Activated T-cell treated with anti-CD3 and anti-CD28 coated beads, Interleukin-2, amount 50 U/mL, for 72 hours (primary cell): ENCODE measurements at places on chromosomes 13 and 19. TPM values are rescaled to one million over a fixed set of nuclear protein-coding genes. Genes with fewer than 3 reads are reported as not detected.

The NLRP5 gene
- total RNA-seq = not detected

The MCEMP1 gene
- not detected for total RNA-seq

The ZIC2 gene
- total RNA-seq = 0.25 TPM

The KCNC3 gene
- total RNA-seq = 5.2 TPM

The CEACAM7 gene
- total RNA-seq = not detected

The CGB5 gene
- total RNA-seq = not detected

The APOE gene
- total RNA-seq = 2.1 TPM

The KLHL26 gene
- total RNA-seq = 10.1 TPM

The CTXN1 gene
- 0.63 TPM for total RNA-seq

The SIGLEC10 gene
- total RNA-seq = 0.38 TPM

The PNMA8A gene
- total RNA-seq = not detected

The CRB3 gene
- total RNA-seq = 5.0 TPM

The MBD3L3 gene
- not detected for total RNA-seq

The AMER2 gene
- total RNA-seq = not detected

DNA sequence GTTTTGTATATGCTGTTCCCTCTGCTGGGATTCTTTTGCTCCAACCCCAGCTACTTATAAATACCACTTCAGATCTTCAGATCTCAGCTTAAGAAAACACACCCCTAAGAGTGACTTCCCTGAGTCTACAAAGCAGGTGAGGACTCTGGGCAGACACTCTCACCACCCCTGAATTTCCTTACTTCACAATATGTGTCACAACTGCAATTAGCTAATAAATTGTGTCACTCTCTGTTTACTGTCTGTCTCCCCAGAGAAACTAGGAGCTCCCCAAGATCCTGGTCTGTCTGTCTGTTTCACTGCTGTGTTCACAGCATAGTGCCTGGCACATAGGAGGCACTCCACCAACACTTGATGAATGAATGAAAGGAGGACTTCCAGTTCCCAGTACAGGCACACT, 14.4 kb downstream of the CEBPA start:
- H3K4me3 ChIP-seq = no peak overlapping the region
- no peak overlapping the region for H3K27ac ChIP-seq
- H3K36me3 ChIP-seq = peaks cover 7% of the 10 kb centered on the region
- peaks cover 44% of the 10 kb centered on the region for H3K27me3 ChIP-seq

DNA sequence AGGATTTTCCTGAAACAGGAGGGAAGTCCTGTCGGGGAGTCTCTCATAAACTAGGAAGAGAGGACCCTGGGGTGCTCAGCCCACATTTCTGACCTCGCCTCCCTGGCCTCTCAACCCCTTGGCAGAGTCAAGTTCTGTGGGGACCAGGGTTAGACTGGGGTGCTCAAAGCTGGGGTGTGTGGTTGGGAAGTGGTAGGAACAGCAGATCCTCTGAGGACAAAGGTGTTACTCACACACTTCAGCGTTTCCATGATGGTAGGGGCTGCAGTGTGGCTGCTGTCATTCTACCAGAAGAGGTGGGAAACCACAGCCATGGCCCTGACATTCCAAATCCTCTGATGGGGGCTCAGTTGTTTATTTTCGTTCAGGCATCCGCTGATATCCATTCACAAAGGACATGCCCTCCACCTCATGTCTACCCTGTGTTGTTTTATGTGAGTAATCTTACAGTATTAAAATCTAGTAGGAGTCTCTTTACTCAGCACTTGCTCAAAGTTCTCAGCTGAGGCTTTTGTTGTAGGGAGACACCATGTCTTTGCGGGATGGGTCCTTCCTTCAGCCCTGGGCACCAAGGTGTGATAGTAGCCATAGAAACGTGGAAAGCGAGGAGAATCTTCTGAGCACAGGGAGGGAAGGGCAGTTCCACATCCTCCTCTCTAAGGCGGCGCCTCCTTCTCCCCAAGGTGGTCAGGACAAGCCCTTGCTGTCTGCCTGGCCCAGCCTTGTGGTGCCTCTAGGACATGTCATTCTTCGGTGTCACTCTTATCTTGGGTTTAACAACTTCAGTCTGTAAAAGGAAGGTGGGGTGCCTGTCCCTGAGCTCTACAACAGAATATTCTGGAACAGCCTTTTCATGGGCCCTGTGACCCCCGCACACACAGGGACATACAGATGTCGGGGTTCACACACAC, 1.5 kb downstream of the KIR2DL3 start:
- H3K27me3 ChIP-seq = peaks cover 7% of the 10 kb centered on the region
- H3K36me3 ChIP-seq = no peaks in the 10 kb centered on the region
- DNase-seq = no peak
- no peak overlapping the region for H3K27ac ChIP-seq

GRCh38 chr13:101181076-101181685, 235.1 kb downstream of the NALCN start:
- no peaks in the 10 kb centered on the region for H3K27me3 ChIP-seq
- no peak overlapping the region for H3K4me3 ChIP-seq
- no peak overlapping the region for H3K27ac ChIP-seq
- no peaks in the 10 kb centered on the region for H3K36me3 ChIP-seq
- no peak for DNase-seq
- no peaks in the 10 kb centered on the region for H3K4me1 ChIP-seq

- H3K4me1 ChIP-seq = peaks cover 69% of the 10 kb centered on the region
- H3K27ac ChIP-seq = peak overlapping the region; percentile 83
- DNase-seq = peak; percentile 75
- H3K36me3 ChIP-seq = peaks cover 2% of the 10 kb centered on the region
- H3K4me3 ChIP-seq = peak overlapping the region; percentile 81
These were observed 17.8 kb upstream of the ADGRE5 start for GRCh38 chr19:14363183-14364097.

DNA sequence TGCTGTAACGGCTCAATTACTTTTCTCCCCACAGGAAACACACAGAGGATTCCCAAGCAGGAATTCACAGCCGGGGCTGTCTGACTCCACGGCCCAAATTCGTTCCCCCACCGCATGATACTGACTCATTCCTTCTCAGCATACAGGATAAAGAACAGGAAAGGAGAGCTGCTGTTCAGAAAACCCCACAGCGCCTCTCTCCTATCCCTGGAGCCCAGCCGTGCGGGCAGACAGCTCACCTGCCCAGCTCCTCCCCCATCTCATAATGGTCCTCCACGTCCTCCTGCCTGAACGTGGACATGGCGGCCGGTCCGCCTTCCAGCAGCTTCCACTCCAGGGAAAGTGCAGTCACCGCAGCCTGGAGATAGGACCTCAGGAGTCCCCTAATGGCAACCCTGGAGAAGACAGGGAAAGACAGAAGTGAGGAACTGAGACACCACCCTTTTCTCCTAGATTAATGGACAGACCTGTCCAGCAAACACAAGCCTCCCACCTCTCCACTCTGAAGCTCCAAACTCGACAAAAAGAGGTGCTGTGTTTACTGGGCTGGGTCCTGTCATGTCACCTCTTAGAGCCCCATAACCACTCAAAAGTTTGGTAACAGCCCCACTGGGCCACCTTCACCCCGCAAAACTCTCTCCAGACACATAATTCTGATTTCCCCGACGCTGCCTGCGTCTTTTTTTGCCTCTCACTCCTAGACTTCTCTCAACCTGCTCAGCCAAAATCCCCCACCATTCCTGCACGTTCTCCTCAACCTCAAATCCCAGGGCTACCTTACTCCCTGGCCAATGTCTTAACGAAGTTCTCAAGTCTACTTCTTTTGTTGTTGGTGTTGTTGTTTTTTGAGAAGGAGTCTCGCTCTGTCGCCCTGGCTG, 1.2 kb downstream of the DAPK3 start:
- no peak for DNase-seq
- peaks cover 4% of the 10 kb centered on the region for H3K36me3 ChIP-seq
- H3K4me3 ChIP-seq = peak overlapping the region; percentile 98
- H3K27me3 ChIP-seq = no peaks in the 10 kb centered on the region
- peak overlapping the region; percentile 29 for H3K27ac ChIP-seq

DNA sequence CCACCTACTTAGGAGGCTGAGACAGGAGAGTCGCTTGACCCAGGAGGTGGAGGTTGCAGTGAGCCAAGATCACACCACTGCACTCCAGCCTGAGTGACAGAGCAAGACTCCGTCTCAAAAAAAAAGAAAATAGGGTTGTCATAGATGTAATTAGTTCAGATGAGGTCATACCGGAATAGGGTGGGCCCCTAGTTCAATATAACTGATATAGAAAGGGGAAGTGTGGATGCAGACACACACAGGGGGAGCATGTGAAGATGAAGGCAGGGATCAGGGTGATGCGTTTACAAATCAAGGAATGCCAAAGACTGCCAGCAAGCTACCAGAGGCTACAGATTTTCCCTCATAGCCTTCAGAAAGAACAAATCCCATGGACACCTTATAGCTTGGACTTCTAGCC, 24.3 kb upstream of the EEF1AKMT1 start:
- no peak overlapping the region for H3K27ac ChIP-seq
- no peak overlapping the region for H3K4me3 ChIP-seq
- no peak for DNase-seq

GRCh38 chr19:35184884-35185283, 30.3 kb downstream of the FXYD5 start:
- H3K4me1 ChIP-seq = peaks cover 13% of the 10 kb centered on the region
- H3K27ac ChIP-seq = no peak overlapping the region
- H3K27me3 ChIP-seq = no peaks in the 10 kb centered on the region

DNA sequence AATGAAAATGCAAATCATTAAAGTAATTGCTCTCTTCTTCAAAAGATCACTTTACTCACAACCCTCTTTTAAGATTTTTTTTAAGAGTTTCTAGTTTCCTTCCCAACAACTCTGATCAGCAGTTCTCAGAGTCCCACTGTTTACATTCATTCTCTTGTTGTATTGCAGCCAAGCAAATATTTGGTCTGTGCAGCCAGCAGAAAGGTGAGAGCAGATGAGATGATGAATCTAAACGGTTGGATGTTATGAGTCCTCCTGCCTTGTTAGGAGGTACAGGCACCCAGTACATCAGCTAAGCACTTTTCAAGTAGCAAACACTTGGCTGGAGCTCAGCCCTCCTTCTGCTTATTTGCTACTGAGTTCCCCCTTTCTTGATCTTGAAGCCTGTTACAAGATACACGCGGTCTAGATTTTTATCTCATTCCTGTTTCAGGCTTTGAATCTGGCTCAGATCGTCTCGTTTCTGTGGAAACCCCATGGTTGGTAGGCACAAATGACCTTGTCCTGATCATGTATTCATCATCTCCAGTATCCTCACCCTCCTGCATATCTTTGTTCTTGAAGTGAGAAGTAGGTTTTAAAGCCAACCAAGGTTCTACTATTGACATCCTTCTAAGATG, 300.7 kb downstream of the DCT start:
- H3K27ac ChIP-seq = no peak overlapping the region
- peaks cover 14% of the 10 kb centered on the region for H3K4me1 ChIP-seq
- DNase-seq = no peak
- no peak overlapping the region for H3K4me3 ChIP-seq

DNA sequence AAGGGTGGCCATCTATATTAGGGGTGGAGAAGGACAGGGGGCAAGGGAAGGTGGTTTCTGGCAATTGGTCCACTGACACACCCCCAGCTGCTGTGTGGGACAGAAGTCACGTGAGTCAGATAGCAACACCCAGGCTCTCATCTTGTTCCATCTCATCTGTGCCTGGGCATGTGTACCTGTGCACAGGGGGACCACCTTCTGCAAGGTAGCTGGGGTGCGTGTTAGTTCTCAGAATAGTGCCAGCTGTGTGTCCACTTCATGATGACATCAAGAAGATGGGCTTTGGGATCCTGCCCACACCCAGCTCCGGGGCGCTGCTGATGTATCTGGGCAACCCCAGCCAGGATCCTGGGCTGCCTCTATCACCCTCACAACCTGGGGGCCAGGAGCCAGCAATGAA, 38.6 kb downstream of the COL4A2 start:
- peaks cover 25% of the 10 kb centered on the region for H3K27me3 ChIP-seq
- H3K36me3 ChIP-seq = no peaks in the 10 kb centered on the region

- H3K36me3 ChIP-seq = no peaks in the 10 kb centered on the region
- H3K27me3 ChIP-seq = no peaks in the 10 kb centered on the region
- no peak for DNase-seq
- no peak overlapping the region for H3K4me3 ChIP-seq
These were observed 53.4 kb downstream of the MCF2L start for GRCh38 chr13:113022391-113022744.

DNA sequence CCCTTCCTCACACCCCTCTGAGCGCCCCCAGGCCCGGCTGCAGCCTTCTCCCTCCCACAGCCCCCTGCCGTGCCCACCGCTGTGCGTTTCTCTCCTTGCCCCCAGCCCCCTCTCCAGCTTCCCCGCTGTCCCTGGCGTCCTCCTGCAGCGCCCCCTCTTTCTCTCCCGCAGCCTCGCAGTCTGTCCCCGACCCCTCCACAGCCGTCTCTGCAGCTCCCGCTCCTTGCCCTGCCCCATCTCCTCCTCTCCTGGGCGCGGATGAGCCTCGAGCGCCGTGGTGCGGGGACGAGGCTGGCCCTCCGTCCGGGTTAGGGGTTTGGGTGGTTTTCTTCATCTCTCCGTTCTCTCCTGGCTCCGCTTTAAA, 1.1 kb downstream of the KMT5C start:
- peaks cover 8% of the 10 kb centered on the region for H3K27me3 ChIP-seq
- H3K27ac ChIP-seq = peak overlapping the region; percentile 68
- peak overlapping the region; percentile 88 for H3K4me3 ChIP-seq
- peaks cover 5% of the 10 kb centered on the region for H3K36me3 ChIP-seq
- DNase-seq = peak; percentile 41

- H3K27ac ChIP-seq = no peak overlapping the region
- DNase-seq = no peak
- H3K36me3 ChIP-seq = no peaks in the 10 kb centered on the region
- peaks cover 5% of the 10 kb centered on the region for H3K4me1 ChIP-seq
- peaks cover 5% of the 10 kb centered on the region for H3K27me3 ChIP-seq
These were observed 86.8 kb upstream of the SCEL start for GRCh38 chr13:77448689-77449088.

- peaks cover 5% of the 10 kb centered on the region for H3K4me1 ChIP-seq
- DNase-seq = no peak
- no peak overlapping the region for H3K27ac ChIP-seq
- H3K36me3 ChIP-seq = no peaks in the 10 kb centered on the region
- H3K27me3 ChIP-seq = peaks cover 7% of the 10 kb centered on the region
These were observed 48.8 kb upstream of the ARGLU1 start for GRCh38 chr13:106616729-106617128.

- no peak for DNase-seq
- no peaks in the 10 kb centered on the region for H3K27me3 ChIP-seq
- no peaks in the 10 kb centered on the region for H3K4me1 ChIP-seq
These were observed 1031.0 kb upstream of the PCDH9 start for GRCh38 chr13:68261105-68261504.
